ENCODE measurements at places on chromosomes 6 and 20.

DNA sequence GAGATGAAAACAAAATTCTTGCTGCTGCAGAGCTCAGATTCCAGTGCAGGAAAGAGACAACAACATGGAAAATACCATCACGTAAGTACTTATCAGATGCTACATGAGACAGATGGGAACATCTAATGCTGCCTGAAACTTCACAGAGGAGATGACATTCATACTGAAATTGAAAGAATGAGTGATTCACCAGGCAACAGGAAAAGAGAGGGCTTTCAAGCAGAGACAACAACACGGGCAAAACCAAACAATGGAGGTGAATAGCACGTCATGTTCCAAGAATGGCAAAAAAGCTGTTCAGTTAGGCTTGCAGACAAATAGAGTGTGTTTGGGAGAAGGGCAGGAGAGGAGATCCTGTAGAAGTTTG, 39.3 kb downstream of the GTF2H5 start:
- no peak for DNase-seq

- no peak for DNase-seq
These were observed 115.0 kb downstream of the PDSS2 start for GRCh38 chr6:107344383-107344782.

- no peak for DNase-seq
These were observed 13.4 kb downstream of the CAPN11 start for GRCh38 chr6:44171899-44172546.

DNA sequence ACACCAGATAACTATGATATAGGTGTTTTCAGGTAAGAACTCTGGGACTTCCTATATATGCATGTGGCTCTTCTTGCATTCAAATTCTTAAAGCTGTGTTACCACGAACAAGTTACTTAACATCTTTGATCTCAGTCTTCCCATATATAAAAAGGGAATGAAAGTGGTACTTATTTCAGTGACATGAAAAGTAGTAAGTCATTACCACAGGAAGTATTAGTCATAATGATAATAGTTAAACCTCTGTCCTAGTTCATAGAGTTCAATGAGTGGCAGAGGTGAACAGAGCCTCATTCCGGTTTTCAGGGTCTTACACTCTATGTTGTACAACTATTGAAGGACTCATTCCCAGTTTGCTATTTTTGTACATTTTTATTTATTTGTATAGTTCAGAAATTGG, 237.0 kb downstream of the NKAIN2 start:
- DNase-seq, result no peak

GRCh38 chr6:89859744-89860143, 30.1 kb downstream of the CASP8AP2 start:
- DNase-seq, result no peak

DNA sequence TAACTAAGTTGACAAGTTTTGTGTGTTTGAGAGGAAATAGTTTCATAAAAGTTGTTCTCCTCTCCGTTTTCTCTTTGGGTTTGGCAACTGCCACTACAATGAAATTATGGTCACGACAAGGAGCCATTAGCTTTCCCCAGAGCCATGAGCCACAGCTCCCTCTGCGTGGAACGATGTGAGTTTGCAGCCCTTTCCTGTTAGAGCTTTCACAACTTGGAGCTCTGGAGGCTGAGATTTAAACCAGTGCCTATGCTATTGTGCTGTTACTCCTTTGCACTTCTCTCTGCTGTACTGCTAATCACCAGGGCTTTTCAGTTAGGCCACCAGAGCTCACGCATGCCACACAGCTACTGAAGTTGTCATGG, 29.3 kb upstream of the TXNDC5 start:
- no peak for DNase-seq

DNA sequence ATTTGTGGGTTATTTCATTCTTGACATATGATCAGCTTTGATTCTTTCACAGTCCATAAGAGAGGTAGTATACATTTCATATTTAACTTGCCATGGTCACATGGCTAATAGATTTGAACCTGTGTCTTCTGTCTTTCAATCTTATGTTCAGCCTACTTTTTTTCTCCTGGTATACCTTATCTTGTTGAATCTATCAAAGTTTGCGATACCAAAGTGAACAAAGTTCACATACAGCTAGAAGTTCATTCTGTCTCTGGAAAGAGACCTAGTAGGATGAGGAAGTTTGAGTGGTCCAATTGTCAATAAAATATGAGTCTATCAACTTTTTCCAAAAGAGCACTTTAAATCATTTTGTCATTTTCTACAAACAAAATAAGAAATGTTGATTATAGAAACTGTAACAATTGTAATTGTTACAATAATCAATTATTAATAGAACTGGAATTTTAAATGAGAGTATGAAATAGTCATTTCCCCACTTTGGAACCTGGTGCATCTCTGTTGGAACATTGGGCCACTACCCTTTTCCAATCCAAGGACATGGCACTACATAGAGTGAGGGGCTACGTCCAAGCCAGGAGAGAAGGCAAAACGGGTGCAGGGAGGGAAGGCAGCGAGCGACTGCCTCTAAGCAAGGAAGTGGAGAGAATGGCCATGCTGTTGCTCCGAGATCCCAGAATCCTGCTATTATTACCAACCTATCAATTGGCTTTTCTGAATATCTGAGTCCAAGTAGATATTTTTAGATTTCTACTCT, 194.2 kb upstream of the FOXQ1 start:
- DNase-seq, result no peak

DNA sequence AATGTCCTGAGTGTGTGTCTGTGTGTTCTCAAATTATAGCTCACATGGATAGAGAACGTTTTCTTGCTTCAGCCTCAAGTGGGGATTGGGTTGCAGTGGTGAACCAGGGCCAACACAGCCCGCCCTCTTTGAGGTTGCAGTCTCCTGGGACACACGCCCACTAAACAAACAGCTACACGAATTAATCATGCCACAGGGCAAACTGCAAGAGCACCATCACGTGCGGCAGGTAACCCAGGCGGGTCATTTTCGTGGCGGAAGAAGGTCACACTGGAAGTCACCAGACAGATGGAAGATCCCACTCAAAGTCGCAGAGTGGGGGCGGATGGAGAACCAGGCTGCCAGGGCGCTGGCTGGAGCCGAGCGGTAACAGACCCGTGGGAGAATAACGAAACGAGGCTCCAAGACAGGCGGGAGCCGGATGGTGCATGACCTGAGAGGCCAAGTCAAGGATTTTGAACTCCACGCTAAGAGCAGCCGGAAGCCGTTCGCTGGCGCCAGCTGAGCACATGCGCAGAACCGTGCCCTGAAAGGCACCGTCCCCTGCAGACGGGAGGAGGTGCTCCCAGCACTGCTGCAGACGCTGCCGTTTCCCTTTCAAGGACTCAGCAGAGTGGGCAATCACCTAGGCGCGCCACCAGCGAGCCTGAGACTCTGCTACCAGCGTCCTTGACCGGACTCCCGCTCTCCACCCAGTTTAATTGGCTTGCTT, 10.7 kb downstream of the DLL1 start:
- peak; percentile 44 for DNase-seq

DNA sequence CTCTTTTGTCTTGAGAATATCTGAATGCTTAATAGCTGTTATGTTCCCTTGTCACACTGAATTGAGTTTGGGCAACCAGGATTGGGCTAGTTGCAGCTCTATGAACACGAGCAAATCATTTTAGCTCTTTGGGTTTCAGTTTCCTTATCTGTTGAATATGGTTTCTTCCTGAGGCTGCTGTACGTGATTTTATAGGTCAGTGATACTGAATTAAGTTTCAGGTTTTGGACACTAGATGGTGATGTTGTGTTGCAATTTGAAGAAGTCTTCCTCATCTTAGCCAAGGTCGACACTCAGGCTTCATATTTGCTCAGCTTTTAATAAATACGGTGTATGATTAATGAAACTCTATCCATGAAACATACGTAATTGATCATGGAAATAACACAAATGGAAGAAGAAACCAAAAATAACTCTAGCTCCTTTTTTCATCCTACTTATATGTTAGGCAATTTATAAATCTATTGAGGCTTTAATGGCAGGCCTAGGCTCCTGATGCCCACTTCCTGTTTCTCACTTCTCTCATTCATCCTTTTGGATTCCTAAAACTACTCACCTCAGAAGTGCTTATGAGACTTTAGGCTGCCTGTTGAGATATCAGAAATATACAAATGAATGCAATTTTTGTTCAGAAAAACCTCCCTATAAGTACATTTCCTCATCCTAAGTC, 354.1 kb upstream of the MAP3K7 start:
- no peak for DNase-seq

DNA sequence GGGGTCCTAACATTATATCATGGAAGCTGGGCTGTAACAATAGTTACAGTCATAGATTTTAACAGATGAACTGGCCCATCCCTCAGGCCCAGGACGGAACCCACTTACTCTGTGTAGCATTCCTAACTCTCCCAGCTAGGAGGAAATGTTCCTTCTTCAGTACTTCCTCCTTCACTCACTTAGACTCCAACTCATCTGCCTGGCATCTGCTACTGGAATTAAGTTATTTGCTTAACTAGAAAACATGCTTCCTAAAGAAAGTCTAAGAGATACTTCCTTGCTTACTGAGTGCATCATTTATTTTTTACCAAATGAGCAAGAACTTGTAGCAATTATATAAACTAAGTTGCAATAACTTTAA, 20.5 kb downstream of the GCLC start:
- DNase-seq, result no peak

GRCh38 chr6:82370788-82371187, 7.2 kb downstream of the TPBG start:
- DNase-seq, result no peak

DNA sequence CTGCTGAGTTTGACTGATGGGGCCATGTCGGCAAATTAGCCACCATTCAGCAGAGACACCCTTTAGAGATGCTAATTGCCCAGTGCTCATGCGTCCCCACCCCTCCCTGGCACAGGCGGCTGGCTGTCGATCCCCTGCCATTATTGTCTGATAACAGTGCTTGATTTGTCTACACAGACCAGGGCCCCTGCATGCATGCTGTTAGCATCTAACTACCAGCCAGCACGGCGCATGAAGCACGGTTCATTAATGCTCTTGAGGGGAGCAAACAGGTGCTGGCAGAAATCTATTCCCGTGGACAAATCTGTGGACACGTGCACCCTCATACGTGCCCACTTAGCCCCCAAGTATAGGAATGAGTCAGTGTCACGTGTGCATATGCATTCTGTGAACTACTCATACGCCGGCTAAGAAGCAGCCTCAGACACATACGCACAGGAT, 32.2 kb downstream of the KCNB1 start:
- DNase-seq, result no peak

- DNase-seq, result no peak
These were observed at the start of gene PI16 for GRCh38 chr6:36954262-36954931. Gene PI16 (plus strand): TSS chr6:36954738. CDS start chr6:36954761, 23 bp downstream.

DNA sequence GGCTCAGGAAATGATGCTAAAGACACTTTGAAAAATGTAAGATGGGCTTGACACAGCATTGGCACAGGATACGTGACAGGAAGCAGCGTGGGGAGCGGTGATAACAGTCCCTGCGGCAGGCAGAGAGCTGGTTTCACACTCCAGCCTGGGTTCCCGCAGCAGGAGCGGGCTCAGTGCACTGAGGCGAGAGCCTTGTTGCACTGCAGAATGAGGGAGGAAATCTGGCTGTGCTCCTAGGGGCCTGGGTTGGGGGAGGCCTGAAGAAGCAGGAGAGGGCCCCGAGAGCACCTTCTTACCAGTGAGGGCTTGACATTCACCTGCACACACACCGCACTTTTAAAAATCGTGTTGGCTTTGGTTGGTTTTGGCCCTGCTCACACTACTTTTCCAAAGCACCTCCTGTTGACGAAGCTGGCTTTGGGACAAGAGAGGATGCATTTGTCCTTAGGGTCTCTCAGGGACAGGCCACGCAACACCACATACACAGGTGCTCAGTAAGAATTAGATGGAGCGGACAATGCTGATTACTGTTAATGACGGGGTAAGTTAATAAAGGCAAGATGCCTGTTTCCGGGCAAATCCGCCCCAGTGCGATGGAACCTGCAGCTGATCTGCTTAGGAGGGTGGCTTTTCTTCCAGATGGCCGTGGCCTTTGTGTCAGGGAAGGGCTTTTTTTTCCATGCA, 49.4 kb upstream of the ARMC2 start:
- DNase-seq, result peak; percentile 23

DNA sequence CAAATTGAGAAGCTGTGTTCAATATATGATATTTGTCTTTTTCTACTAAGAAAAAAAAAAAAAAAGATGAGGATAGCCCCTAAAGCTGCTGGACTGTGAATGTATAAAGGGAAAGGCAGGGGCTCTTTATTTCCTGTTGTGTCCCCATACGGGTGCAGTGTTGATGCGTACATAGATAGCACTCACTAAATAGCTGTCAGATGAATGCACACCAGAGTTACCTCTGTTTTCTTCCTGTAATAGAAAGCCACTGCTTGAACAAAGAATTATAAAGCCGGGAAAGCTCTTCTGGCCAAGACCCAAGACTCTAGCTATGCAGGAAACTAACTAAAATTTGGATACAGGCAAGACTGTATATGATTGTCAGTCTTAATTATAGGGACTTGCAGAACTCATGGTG, 260.0 kb downstream of the FARS2 start:
- no peak for DNase-seq

DNA sequence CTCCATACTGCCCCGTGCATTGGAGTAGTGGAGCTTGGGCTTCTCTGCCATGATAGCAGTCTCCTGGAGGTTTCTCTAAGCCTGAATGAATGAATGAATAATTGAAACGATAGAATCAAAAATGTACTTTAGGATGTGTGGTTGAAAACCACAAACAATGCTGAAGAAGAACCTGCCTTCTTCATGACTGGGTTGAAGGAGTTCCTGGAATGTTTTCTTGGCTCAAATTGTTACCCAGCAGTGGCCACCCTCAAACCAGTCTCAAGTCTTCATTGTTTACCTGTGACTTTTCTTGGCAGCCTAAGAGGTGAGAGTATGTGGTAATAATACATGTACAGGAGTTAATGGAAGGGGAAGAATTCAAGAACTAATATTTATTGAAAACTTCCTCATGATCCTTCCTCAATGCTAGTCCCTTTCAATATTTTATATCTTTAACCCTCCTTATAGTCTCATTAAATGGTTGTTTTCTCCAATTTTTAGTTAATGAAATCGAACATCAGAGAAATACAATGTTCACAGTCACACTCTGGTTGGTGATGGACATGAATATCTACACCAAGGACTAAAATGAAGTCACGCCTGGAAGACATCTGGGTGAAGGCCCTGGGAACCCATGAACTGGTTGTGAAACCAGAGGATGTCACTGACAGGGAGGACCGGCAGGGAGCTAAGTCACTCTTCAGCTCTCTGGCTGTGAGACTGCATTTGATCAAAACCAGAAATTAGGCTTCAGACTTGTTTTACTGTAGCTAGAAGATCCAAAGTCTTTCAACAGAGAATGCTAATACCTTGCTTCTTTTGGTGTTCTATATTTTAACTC, at the start of gene GSTA5:
GSTA5 (minus strand) TSS at position 51 of the 823 bp plus-strand sequence.
- DNase-seq, result no peak

- peak; percentile 26 for DNase-seq
These were observed 111.9 kb upstream of the GGTLC1 start for GRCh38 chr20:24100370-24101011.

GRCh38 chr6:121339639-121340226, 5.5 kb upstream of the TBC1D32 start:
- DNase-seq, result no peak

- no peak for DNase-seq
These were observed 114.7 kb downstream of the EDN3 start for GRCh38 chr20:59414936-59415623.

DNA sequence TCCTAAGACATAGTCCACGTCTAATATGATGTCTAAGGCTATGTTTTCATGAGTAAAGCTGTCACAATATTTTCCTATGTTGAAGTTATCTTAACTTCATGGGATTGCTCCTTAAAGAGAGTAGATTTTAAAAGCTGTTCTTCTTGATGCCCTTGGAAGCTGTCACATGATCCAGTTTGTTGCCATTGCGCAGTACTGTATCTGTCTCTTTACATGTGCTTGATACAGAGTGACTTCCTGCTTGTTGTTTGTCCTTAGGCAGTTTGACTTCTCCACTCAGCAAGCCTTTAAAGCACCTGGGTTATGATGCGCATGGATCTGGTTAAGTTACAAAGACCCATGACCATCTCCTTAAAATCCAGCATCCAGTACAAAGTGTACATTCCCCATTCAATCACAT, 85.4 kb downstream of the CDYL start:
- no peak for DNase-seq
